Thymus (tissue), 14 donors: ENCODE measurements at places on chromosomes 3 and 15. TPM values are rescaled to one million over a fixed set of nuclear protein-coding genes. Genes with fewer than 3 reads are reported as not detected.

The SNTN gene
- not detected for total RNA-seq

The QRICH1 gene
- 75.8 TPM for total RNA-seq

The KY gene
- total RNA-seq = 1.0 TPM

The UBAP1L gene
- 0.61 TPM for total RNA-seq

The PLXNA1 gene
- 7.6 TPM for total RNA-seq

The RPL4 gene
- total RNA-seq = 5,160 TPM

The LINGO1 gene
- total RNA-seq = 0.24 TPM

The TMEM158 gene
- 0.66 TPM for total RNA-seq

The FSTL1 gene
- 53.5 TPM for total RNA-seq

The ERICH6 gene
- total RNA-seq = 0.14 TPM

The TUSC7 gene
- total RNA-seq = not detected

The PAK6 gene
- 0.38 TPM for total RNA-seq

The TEX55 gene
- total RNA-seq = not detected

The SPATA12 gene
- 0.05 TPM for total RNA-seq

The HHATL gene
- total RNA-seq = 1.7 TPM

The TRH gene
- 0.52 TPM for total RNA-seq

The SEMA3G gene
- total RNA-seq = 0.80 TPM
